ENCODE measurements at places on chromosomes 1 and 21.

- peak; percentile 38 for DNase-seq
Measured at GRCh38 chr1:204274446-204274845, 60.7 kb upstream of the GOLT1A start.

- no peak for DNase-seq
Measured at GRCh38 chr1:197632651-197633050, 142.6 kb downstream of the DENND1B start.

DNA sequence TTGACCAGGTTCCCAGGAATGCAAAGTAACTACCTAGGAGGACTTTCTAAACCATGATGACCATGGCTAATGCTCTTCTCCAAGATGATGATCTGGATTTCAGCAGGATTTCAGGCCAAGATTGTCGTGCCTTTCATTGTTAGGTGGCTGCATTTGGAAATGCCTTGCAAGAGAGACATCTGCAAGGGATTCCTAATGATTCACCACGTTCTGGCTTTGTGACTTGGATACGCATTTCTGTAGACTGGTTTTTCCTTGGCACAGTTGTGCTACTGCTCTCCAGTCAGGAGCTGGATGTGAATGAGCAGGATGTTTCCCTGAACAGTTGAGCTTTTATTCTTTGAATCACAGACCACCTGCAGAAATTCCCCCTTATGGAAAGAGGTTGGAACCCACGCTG, 212.4 kb downstream of the BACH1 start:
- no peak for DNase-seq

DNA sequence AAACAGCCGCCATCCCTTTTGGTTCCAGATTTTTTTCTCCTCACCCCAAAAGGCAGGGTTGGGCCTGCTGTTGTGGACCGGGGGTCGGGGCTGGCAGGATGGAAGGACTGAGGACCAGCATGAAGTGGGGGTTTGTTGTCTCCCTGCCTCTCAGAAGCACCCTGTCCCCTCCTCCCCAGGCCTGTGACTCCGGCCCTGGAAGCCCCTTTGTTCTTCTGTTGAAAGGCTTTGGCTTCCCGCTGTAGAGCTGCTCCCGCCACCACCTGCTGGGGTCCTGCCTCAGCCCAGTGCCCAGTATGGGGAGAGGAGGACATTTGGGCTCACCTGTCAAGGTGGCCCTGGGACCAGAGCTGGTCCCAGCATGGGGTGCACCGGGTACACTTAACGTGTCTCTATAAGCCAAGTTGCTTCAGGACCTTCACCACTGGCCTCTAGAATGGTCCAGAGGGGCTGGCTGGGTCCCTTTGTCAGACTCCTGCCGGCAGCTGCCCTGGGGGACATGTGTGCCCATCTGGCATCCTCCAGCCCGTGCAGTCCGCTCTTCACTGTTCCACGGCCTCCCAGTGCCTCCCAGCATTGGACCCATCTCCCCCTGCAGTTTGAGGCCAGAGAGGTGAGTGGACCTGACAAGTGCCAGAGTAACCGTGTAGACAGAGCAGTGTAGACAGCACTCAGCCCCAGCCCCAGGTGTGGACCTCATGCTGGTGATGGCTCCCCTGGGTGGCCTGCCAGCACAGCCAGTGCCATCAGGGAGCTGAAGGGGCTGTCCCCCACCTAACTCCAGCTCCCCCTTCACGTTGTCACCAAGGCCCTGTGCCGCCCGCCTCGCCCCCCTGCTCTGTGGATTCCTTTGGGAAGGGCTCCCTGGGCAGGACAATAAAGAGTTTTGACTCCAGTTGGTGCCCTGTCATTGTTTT, 6.1 kb upstream of the SYTL1 start:
- no peak for DNase-seq

Data from fibroblast of the aortic adventitia (primary cell).